ENCODE measurements at places on chromosomes 3 and 15.

- peak; percentile 24 for DNase-seq
Observed at GRCh38 chr3:13452490-13453335, 27.4 kb upstream of the HDAC11 start.

- no peak for DNase-seq
Observed at GRCh38 chr3:174598885-174599439, 260.2 kb upstream of the NAALADL2 start.

DNA sequence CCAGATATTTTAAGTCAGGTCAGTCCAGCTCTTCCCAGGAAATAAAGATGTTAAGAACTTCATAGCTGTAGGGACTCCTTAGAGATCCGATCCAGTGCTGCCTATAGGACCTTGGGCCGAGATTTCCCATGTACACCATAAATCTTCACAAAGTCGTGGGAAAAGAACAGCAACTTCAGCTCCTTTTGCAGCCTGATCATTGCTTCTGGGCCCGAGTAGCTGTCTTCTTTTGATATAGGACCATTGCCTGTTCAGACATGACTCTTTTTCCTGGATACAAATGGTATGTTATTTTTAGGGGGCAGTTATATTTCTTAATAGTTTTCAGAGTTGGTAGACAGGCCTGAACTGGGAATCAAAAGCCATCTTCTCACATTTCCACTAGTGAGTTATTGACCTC, 20.5 kb downstream of the IL1RAP start:
- no peak for DNase-seq

- no peak for DNase-seq
Observed at GRCh38 chr3:52095990-52096775, 39.8 kb upstream of the DUSP7 start.

GRCh38 chr3:136146981-136147729, 49.0 kb downstream of the MSL2 start:
- no peak for DNase-seq

DNA sequence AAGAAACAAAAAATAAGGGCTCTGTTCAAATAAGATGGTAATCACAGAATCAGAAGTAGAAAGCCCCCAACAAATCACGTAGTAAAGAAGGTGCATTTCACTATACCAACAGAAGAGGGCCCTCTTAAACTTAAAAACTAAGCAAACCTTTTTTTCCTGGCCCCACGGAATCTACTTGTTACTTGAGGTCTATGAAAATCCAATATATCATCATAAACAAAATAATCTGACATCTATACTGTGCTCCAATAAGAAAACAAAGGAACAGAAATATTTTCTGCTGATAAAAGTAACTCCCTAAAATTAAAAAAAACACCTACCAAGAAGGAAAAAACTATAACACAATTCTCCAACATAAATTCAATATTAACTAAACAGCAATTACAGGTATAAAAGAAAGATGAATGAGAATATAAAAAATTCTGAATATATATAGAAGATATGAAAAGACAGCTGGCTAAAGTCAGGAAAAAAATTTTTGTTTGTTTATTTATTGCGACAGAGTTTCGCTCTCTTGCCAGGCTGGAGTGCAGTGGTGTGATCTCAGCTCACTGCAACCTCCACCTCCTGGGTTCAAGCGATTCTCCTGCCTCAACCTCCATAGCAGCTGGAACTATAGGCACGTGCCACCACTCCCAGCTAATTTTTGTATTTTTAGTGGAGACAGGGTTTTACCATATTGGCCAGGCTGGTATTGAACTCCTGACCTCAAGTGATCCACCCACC, 81.8 kb downstream of the CLASP2 start:
- no peak for DNase-seq

Data from activated T-cell treated with anti-CD3 and anti-CD28 coated beads for 1 hour (primary cell).